ENCODE measurements at places on chromosomes 1 and 21.

DNA sequence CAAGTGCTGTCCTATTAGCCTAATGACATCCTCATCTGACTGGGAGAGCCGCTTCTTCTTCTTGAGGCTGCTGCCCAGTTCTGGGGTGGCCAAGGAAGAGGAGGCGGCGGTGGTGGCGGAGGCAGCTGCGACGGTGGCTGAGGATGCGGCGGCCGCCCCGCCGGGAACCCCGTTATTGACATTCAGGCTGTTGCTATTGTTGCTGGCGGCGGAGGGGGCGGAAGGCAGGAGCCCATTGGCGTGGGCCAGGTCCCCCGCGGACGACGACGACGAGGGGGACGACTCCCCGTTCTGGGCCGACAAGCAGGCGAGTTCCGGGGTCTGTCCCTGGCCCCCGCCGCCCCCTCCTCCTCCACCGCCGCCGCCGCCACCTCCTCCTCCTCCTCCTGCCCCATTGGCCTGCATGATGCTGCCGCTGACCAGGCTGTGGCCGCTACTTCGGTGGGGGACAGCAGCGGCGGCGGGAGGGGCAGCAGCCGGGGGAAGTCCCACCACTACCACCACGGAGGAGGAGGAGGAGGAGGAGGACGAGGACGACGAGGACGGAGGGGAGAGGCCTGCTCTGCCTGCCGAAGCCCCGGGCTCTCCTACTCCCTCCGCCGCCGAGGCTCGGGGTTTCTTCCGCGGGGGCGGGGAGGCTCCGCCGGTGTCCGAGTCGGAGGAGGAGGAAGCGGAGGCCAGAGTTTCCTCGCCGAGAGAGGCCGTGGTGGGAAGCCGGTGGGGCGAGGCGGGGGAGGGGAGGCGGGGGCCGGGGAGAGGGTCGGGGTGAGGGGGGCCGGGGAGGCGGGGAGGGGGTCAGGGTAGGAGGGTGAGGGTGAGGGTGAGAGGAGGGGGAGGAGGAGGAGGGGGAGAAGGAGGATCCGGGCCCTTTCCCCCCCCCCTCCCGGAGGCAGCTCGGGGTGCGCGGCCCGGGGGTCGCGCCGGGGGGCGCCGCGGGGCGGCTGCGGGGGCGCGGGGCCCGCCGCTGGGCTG lies 610 bp downstream of the WDR26 start:
- peak; percentile 32 for DNase-seq

DNA sequence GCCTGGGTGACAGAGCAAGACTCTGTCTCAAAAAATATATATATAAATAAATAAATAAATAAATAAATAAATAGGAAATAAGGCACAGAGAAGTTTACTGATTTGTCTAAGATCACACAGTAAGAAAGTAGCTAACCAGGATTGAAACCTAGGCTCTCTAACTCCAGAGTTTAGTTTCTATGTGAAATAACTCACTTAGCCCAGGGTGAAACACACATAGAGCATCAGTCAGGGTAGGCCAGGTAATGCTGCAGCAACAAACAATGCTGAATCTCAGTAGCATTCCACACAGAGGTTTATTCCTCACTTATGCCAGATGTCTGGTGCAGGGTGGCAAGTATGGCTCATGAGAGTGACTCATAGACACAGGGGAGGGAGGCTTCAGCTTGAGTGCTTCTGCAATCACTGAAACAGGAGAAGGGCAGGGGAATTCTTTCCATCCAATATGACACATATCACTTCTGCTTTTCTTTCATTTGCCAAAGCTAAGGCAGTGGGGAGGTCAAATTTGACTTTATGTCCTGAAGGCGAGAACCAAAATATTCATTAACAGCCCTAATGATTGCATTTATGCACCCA lies 37.1 kb upstream of the KANK4 start:
- DNase-seq, result peak; percentile 1

- no peak for DNase-seq
Observed at GRCh38 chr1:151577173-151577572, 34.7 kb upstream of the SNX27 start.

DNA sequence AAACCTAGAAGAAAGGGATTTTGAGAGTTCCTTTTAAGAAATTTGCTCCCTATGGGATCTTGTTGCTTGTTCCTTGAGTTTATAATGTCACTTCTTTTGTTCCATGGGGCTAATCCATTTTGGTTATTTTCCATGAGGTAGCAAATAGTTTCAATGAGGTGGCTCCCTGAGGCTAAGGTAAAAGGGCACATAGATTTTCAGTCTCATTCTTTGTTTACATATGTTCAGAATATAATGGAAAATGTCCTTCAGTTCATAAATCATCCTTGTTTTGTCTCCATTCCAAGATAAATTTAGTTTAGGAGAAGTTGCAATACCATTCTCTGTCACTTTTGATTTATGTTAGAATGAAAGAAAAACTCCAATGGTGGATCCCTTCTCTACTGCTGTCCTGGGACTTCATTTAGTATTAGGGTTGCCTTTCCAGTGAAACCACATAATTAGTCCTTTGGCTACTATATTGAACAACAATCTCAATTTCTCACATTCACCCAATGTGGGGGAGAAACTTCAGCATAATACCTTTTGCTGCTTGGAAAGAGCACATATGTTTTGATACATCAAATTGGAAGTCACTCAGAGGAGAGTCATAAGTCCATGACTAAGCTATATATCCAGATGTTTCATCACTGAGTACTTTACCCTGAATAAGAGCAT lies 80.9 kb upstream of the ADAMTS5 start:
- no peak for DNase-seq

GRCh38 chr1:209692296-209692695 lies 12.3 kb upstream of the HSD11B1 start:
- DNase-seq, result no peak

DNA sequence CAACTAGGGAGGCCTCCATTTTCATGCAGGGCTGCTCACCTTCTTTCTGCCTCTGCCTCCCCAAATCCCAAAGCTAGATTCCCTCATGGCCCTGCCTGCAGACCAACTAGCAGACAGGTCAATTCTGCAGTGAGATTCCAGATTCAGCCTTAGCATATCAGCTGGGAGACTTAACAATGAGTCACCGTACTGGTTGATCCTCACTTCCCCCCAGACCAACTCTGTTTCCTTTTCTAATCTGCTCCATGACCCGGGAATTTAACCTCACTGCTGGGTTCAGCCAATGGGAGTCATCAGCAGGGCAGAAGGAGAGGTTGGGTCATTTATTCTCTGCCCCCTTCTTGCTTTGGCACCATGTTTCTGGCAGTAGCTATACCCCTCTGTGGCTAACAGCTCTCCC lies 140.6 kb upstream of the GRIK3 start:
- no peak for DNase-seq

DNA sequence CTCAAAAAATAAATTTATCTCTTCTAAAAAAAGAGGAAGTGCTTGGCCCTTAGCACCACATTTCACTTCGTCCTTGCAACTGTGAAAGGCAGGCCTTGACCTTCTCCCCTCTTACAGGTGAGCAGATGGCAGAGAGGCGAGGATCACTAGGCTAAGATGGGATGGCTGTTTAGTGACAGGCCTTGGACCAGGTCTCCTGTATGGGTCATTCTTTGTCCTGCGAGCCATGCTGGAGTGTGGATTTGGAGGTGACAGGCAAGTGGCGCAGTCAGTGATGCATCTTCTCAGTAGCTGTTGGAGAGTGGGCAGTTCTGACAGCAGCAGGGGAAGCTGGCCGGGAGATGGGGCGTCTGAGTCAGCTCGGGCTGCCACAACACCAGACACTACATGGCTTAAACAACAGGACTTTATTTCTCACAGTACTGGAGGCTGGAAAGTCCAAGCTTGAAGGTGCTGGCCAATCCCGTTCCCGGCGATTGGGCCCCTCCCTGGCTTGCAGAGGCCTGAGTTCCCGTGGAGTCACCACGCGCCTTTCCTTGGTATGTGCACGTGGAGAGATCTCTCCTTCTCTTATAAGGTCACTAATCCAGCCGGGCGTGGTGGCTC lies 16.5 kb downstream of the SLC27A3 start:
- DNase-seq, result no peak

DNA sequence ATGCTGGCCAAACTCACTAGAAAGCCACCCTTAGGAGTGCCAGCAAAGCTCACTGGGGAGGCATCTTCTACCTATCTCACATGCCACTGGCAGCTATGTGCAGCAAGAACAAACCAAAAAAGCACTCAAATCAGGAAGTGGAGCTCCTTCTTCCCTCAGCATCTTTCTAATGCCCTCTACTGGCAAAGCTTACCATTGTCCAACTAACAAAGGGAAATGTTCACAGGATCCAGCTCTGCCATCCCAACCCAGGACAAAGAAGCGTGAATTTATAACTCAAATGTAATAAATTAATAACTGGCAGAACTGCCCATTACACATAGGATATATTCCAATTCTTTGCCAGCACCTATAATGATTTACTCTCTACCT lies 38.9 kb downstream of the LEPR start:
- DNase-seq, result peak; percentile 3

GRCh38 chr1:216535751-216536150 lies 112.5 kb upstream of the USH2A start:
- no peak for DNase-seq

GRCh38 chr1:113742515-113742914 lies 16.8 kb downstream of the PHTF1 start:
- DNase-seq, result no peak

DNA sequence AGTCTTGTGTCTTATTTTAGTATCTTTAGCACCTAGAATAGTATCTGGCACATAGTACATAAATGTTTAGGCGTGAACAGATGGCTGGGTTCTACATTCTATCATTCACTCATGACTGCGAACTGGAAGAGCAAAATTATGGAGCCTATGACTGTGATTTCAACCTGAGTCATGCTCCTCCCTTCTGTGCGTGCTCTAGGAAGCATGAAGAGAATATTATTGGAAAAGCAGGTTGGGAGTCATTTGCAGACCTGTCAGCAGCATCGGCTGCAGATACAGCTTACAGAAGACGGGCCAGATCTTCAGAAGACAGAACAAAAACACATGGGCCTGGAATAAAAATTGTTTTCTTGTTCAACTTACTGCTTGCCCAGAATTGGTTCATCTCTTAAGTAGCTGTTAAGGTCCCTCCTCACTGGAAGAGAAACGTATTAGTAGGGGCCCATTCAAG lies 344.0 kb upstream of the USP24 start:
- DNase-seq, result no peak

GRCh38 chr1:211082824-211083223 lies 51.1 kb downstream of the KCNH1 start:
- no peak for DNase-seq

DNA sequence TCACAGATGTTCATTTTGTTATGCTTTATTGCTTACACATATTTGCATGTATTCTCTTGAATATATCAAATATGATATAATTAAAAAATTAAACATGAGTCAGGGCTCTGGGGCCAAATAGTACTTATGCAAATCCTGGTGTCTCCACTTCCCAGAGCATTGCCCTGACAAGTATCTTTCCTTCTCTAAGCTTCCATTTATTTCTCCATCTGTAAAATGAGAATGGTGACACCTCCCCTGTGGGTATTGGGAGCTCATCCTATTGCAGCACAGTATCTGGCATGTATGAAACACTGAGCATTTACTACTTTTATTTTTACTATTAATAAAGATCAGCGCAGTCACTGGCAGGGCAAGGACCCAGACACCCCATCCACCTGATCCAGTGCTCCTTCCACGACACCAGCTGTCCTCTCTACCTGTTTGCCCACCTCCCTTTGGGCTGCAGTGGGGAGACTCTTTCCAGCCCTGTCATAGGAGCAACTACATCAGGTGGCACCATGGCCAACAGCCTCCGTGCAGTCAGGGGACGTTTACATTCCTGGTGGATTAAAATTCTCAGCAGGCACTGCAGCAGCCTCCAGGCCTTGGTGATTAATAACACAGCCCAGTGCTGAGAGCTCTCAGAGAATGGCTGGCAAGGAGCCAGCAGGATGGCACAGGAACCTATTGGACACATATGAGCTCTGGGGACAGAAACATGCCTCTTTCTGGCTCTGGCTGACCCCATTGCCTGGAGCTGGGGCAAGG lies 113.0 kb downstream of the DMRTB1 start:
- no peak for DNase-seq

- no peak for DNase-seq
Observed at GRCh38 chr1:204577794-204578478, 61.7 kb downstream of the MDM4 start.

- DNase-seq, result peak; percentile 79
Observed at GRCh38 chr1:66330722-66331141, 203.2 kb upstream of the SGIP1 start.

DNA sequence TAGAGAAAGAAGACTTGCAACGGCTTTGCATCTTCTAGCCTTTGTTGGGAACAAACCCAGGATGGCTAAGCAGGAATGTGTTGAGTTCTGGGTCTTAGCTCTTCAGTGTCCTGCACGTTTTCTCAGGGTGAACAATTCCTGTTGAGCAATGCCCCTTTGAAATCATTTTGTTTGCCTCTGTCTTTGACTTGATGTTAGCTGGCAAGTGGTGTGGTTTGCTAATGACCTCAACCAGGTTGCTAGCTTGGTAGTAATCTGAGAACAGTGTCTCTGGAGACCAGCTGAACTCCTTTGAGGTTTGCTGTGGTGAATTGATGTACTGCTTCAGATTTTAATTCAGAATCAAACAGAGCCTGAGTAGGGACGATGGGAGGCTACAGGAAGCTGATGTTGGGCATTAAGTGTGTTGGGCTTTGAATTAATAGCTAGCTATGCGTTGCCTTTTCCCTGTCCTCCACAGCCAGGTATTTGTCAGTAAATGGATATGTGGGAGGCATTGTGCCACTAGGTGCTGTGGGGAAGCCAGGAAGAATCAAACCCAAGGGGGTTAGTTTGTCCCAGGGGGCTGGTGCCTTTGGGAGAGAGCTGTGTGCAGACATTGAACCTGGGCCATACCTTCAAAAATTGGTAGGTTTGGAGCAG lies 23.3 kb upstream of the SRSF10 start:
- DNase-seq, result no peak

- no peak for DNase-seq
Observed at GRCh38 chr1:4379451-4380175, 274.8 kb upstream of the AJAP1 start.

GRCh38 chr1:29624320-29625083 lies 388.2 kb downstream of the PTPRU start:
- DNase-seq, result no peak

DNA sequence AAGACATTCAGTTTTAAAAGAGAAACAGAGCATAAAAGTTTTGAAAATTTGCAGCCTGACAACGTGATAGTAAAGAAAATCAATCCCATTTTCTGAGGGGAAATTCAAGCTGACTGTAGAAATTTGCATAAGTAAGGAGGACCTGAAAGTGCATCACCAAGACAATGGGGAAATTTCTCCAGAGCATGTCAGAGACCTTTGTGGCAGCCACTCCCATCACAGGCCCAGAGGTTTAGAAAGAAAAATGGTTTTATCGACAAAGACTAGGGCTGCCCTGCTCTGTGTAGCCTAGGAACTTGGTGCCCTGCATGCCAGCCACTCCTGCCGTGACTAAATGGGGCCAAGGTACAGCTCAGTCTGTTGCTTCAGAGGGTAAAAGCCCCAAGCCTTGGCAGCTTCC lies 1640.2 kb upstream of the PRMT6 start:
- no peak for DNase-seq

GRCh38 chr1:54006508-54006907 lies 11.5 kb downstream of the LDLRAD1 start:
- no peak for DNase-seq

- DNase-seq, result no peak
Observed at GRCh38 chr1:30661311-30661710, 62.1 kb downstream of the MATN1 start.
